ENCODE measurements at places on chromosomes 2 and 18.

GRCh38 chr2:29057006-29057405 is 17.3 kb downstream of the PCARE start:
- no peak for DNase-seq

GRCh38 chr2:8022908-8023640 is 658.8 kb upstream of the ID2 start:
- DNase-seq: no peak

- no peak for DNase-seq
These were observed 161.3 kb downstream of the MEIS1 start for GRCh38 chr2:66596256-66596655.

- no peak for DNase-seq
These were observed 155.0 kb upstream of the OTX1 start for GRCh38 chr2:62895632-62896009.

DNA sequence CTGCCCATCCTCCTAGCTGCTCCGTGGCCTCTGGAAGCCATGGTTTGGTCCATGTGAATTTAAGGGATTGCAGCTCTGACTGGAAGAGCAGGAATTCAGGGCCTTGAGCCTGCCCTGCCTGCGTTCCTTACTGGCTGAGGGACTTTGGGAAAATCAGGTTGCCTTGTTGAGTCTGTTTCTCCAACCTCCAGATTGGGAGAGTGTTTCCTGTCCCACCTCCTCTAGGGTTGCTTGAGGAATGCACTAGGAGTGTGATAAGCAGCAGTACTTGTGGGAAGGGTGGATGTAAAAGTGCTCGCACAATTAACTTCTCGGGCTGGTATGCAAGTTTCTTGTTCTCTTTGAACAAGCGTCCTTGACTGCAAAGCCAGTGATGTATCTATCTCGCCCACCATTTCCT is 84.4 kb upstream of the YWHAQ start:
- no peak for DNase-seq

DNA sequence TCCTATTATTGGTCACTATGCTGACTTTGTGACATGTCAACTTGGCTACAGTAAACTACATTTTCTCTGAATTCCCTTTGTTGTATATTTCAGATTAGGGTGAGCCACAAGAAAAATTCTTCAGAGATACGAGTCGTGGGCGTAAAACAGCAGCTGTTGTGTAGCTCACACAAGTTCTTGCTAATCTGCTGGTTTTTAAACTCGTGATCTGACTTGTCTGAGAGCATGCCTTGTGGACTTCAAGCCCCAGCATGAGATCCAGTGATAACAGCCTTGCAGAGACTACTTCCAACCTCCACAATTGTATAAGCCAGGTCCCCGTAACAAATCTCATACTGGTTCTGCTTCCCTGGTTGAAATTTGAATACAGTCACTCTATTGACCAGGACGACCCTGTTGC is 259.8 kb upstream of the LYPD1 start:
- no peak for DNase-seq
